Stimulated activated CD4-positive, alpha-beta T cell treated with anti-CD3 and anti-CD28 coated beads, Interleukin-4, amount 100 ng/mL, for 24 hours (primary cell): ENCODE measurements at places on chromosomes 13 and 19.

GRCh38 chr13:59660582-59660981, 503.1 kb downstream of the DIAPH3 start:
- no peak for DNase-seq

DNA sequence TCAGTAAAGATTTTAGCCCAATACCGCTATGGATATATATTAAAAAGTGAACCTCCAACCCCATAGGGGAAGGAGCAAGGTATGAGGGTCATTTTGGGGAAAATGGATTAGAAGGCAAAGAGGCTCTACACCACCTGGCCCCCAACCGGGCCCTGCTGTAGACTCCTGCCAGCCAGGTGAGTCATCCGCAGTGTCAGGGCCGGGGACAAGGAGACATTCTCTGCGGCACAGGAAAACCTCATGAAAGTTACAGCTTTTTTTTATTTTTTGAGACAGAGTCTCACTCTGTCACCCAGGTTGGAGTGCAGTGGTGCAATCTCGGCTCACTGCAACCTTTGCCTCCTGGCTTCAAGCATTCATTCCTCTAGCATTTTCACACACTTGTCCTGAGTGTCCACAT, 32.0 kb downstream of the ZFR2 start:
- no peak for DNase-seq

DNA sequence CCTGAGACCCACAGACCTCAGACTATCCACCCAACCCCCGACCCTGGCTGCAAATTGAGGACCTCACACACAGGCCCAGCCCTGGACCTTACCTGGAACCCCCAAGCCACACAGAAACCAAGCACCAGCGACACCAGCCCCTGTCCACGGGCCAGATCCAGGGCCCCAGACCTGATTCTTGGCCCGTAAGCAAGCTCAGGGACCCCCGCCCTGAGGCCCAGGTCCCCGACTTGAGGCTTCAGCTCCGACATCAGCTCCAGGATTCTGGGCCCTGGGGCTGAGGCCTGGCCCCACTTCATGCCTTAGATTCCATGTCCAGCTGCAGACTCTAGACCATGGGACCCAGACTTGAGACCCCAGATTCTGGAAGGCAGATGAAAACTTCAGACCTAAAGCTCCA, 6.3 kb downstream of the TTYH1 start:
- no peak for DNase-seq

GRCh38 chr19:53927739-53928138, 18.7 kb downstream of the CACNG7 start:
- DNase-seq = peak; percentile 36

DNA sequence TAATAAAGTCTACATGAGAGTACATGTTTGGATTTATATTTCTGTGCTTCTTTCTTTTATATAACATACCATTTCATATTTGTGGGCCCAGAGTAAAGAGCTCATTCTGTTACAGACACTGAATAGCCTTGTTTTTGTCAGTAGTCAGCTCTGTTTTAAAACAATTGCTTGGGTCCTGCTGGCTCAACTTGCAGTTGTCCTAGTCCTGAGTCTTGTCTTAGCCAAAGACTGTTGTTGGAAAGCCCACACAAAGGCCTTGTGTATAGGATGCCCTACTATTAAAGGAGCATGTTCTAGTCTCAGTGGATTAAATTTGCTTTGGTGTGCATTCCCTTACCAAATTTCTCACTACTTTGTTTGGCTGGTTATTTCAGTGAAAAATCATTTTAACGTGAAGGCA, 3.8 kb upstream of the KCNRG start:
- no peak for DNase-seq

- DNase-seq = no peak
Observed at GRCh38 chr13:112940236-112940635, 28.8 kb upstream of the MCF2L start.

- DNase-seq = no peak
Observed at GRCh38 chr13:80448725-80449124, 107.8 kb upstream of the SPRY2 start.

- DNase-seq = peak; percentile 54
Observed at GRCh38 chr13:32267836-32268439, 47.2 kb downstream of the ZAR1L start.

- DNase-seq = no peak
Observed at GRCh38 chr13:43805681-43806128, 18.9 kb upstream of the ENOX1 start.

GRCh38 chr19:57803594-57804325, 11.0 kb downstream of the ZNF552 start:
- DNase-seq = no peak

DNA sequence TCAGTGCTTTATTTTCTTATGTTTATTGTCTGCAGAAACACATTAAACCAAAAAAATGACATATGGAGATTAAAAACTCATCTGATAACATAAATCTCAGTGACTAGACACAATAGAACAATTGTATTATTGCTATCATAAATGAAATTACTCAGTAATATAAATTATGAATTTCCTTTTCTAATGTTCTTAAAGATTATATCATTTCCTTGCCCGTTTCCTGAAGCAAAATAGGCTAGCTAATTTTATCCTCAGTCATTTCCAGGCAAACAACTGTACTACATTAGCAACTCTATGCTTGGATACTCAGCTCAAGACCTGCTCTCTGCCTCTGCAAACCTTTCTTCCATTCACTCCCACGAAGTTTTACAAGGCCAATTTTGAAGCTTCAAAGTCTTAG, 61.2 kb downstream of the RFC3 start:
- DNase-seq = no peak

DNA sequence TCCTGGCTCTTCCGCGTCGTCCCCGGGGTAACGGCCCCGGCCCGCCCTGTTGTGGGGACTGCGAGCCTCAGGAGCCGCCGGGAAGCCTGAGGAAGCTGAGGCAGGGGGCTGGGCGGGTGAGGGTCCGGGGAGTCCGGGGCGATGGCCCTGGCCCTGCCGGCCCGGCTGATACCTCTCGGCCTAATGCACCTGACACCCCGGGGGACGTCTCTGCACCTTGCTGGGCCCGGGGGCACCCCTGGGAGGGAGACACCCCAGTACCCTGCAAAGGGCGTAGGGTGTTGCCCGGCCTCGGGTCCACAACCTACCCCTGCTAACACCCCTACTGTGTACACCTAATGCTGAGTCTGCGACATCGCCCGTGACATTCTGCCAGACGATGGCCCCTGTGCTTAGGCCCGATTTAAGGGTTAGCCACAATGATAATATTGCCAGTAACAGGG, 410 bp downstream of the PIN1 start:
- DNase-seq = no peak

DNA sequence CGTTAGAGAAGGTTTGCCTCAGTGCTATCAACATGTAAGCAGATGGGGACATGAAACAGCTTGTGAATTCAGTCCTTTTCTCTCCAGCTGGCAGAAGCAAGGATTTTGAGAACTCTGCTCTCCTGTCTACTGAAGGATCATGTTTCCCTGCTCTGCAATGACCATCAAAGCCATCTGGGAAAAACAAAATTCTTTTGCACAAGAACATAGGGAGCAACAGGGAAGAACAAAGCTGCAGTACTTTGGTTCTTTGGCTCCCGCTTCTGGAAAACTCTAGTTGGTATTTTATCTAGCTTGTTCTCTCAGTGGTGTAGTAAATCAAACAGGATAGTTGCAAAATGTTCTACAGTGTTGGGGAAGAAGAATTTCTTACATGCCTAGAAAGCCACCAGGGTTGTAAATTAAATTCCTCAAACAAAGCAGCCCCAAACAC, 270.4 kb downstream of the ENOX1 start:
- DNase-seq = no peak

DNA sequence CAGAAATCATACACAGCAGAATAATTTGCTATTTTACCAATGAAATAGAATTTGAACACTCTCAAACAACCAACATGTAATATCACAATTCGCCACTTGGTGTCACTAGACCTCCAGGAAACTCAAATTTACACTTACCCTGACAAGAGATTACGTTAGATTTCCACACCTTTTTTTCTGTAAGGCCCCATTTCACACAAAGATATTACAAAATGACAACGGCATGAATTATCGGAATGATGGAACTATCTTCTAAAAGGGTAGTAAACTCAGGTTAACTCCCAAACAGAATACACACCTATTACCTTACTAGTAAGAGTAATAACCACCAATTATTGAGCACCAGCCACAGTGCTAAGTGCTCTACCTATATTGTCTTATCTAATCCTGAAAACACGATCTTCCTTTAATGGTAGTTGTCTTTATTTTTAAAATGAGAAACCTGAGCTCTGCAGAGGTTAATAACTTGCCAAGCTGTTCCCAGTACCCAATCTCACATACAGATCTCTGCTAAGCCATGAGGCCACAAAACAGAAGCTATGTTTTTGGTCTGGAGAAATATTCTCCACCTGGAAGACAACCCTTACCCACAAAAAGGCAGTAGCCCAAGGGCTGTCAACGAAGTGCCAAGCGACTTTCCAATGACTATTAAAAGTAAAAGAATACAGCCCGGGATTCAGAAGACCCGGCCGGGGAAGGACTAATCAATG, 152.4 kb downstream of the DCLK1 start:
- peak; percentile 19 for DNase-seq

DNA sequence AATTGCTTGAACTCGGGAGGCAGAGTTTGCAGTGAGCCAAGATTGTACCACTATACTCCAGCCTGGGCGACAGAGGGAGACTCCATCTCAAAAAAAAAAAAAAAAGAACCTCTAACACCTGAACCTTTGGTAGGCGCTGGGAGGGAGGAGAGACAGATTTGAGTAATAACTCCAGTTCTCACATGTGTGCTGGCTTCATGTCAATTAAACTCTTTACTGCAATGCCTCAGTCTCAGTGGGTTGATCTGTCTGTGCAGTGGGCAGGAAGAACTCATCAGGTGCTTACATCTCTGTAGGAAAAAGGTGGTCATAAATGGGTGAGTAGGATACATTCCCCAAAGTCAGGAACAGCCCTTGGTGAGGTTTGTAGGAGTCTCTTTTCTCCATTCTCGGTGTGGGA, 85.1 kb upstream of the ABCC4 start:
- no peak for DNase-seq

DNA sequence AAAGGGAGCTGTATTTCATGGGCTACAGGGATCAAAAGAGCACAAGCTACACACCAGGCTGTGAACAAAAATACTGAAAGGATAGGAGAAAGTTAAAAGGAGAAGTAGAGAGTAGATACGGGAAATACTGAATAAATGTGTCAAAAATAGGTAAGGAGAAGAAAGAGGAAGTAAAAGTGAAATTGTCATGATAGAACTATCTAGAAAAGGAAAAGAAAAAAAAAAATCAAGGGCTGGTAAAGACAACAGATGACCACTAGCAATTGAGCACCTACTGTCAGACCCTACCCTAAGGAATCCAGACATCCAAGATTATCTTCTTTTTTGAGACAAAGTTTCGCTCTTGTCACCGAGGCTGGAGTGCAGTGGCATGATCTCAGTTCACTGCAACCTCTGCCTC, 4.8 kb downstream of the RUBCNL start:
- DNase-seq = no peak

DNA sequence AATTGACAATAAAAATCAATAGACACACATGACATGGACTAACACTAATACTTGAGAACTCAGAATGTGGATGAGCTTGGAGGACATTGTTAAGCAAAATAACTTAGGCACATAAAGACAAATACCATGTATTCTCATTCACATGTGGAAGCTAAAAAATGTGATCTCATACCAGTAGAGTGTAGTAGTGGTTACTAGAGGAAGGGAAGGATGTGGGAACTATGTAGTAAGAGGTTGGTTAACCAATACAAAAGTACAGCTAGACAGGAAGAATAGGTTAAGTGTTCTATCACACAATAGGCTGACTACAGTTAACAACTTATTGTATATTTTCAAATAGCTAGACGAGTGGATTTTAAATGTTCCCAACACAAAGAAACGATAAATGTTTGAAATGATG, 415.8 kb upstream of the KLF12 start:
- DNase-seq = no peak

DNA sequence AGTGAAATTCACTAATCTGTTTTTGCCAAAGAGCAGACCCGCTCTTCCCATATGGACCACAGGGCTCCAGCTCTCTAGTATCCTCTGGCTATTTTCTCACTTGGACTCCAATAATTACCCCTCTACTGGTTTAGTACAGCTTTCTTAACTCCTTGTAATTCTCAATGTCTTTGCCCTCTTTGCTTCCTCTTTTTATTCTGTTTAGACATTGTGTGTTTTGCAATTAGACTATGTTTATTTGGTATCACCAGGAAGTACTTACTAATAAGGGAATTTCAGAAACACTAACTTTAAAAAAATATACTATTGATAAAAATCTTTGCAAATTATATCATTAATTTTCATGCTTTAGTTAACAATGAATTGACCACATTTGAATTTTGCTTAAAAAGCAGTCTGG, 111.6 kb upstream of the OBI1 start:
- DNase-seq = no peak

DNA sequence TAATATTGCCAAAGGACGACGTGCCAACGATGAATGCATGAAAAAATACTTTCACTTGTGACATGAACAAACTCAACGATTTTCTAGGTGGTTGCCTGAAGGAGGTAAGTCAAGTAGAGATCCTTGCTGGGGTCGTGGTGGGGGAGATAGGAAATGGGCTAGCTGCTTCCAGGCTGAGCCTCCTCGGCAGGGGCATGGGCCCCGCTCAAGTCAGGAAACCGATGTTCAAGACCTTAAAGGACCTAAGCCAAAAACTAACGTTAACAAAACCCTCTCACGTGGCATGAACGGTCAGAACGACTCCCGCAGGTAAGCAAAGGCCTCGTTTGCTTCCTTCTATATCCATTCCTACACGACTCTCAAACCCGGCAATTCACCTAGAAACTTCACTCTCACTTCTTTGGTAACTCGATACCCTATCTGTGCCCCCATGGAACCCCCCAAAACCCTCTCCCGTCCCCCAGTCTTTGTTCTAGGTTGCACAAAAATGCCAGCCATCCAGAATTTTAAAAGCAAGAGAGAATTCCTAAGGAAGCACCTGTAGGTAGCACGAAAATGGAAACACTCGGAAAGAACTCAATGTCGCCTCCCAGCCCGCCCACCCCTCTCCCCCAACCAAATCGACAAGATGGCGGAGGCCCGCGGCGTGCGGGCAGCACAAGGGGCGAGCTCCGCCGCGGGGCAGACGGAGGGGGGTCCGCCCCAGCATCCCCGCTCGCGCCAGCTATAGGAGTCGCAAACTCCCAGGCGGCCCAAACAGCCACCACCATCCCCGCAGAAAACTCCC, 13.6 kb downstream of the ACP4 start:
- DNase-seq = peak; percentile 52

- DNase-seq = no peak
Observed at GRCh38 chr13:109771926-109772325, 14.5 kb downstream of the IRS2 start.

- DNase-seq = no peak
Observed at GRCh38 chr13:110949628-110950027, 34.8 kb upstream of the ANKRD10 start.

- no peak for DNase-seq
Observed at GRCh38 chr19:10555610-10555973, 10.2 kb downstream of the KRI1 start.

GRCh38 chr13:110506396-110506795, 55.1 kb downstream of the RAB20 start:
- DNase-seq = no peak

DNA sequence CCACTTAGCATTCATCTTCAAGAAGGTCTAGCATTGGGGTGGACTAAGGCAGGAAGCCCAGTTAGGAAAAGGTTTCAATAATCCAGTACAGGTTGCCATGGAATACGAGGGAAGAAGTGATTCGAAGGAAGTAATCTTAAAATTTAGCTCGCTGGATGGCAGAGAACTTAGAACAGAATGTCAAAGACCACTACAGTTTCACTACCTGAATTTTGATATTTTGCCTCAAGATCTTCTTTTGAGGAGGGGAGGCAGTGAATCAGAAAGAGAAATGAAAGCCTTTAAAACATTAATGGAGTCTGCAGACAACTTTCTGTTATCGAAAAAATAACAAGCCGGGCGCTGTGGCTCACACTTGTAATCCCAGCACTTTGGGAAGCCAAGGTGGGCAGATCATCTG, 7.0 kb upstream of the RAB8A start:
- no peak for DNase-seq
